Fibroblast of lung (primary cell): ENCODE measurements at places on chromosomes 16 and 17.

GRCh38 chr17:29412780-29413565 lies 22.8 kb downstream of the TAOK1 start:
- peak; percentile 89 for DNase-seq
- H3K36me3 ChIP-seq: no peaks in the 10 kb centered on the region
- H3K27me3 ChIP-seq: no peaks in the 10 kb centered on the region
- peak overlapping the region; percentile 77 for H3K27ac ChIP-seq

GRCh38 chr17:39719563-39720355 lies 10.6 kb downstream of the MIEN1 start:
- no peaks in the 10 kb centered on the region for H3K27me3 ChIP-seq
- H3K36me3 ChIP-seq: peaks cover 12% of the 10 kb centered on the region
- H3K4me3 ChIP-seq: no peak overlapping the region

GRCh38 chr16:76946879-76947278 lies 244.1 kb upstream of the MON1B start:
- H3K4me3 ChIP-seq: no peak overlapping the region
- no peak overlapping the region for H3K27ac ChIP-seq
- H3K27me3 ChIP-seq: no peaks in the 10 kb centered on the region
- peak; percentile 87 for DNase-seq
- no peaks in the 10 kb centered on the region for H3K4me1 ChIP-seq

GRCh38 chr17:4362141-4362540 lies 4.3 kb downstream of the UBE2G1 start:
- no peak overlapping the region for H3K4me3 ChIP-seq
- H3K27ac ChIP-seq: no peak overlapping the region
- no peaks in the 10 kb centered on the region for H3K27me3 ChIP-seq
- H3K36me3 ChIP-seq: no peaks in the 10 kb centered on the region
- peak; percentile 37 for DNase-seq
- no peaks in the 10 kb centered on the region for H3K4me1 ChIP-seq

DNA sequence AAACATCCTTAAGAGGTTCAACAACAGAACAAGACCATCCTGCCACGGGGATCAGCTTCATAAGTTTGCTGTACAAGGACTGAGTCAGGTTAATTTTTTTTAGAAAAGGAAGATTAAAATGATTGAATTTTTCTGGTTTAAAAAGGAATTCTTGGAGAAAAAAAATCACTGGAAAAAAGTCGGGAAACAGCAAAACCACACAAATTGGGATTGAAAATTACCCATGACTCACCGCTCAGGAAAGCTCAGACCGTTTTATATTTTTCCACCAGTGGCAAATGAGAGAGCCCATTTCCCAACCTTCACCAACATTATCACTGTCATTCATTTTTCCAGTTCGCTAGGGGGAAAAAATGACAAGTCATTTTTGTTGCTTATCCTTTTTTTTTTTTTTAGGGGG lies 46.6 kb downstream of the MRM3 start:
- DNase-seq: no peak
- H3K4me1 ChIP-seq: no peaks in the 10 kb centered on the region
- no peaks in the 10 kb centered on the region for H3K36me3 ChIP-seq
- no peak overlapping the region for H3K4me3 ChIP-seq

DNA sequence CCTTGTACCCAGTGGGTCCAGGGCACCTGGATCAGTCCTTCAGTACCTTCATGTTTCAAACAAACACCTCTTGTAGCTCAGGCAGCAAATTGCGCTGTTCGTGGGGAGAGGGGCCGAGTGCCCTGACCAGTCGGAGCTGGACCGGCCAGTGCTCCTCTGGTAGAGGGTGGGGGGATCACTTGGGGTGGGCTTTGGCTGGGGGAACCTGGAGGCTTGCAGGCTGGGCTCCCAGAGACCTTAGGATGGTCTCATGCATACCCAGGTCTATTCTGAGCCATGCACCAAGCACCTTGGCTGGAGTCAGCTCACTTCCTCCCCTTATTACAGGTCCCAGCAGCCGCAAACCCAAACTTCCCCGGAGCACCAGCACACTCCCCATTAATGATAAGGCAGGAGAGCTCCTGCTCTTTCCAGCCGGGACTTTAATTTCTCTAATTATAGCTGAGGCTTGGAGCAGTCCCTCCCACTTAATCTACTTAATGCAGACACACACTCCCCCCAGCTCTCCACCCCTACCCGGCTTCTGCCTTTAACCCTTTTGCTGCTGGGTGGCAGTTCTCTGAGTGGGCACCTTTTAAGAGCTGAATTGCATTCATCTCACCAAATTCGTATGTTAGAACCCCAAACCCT lies 26.3 kb upstream of the MGAT5B start:
- no peaks in the 10 kb centered on the region for H3K4me1 ChIP-seq
- no peak for DNase-seq
- H3K4me3 ChIP-seq: no peak overlapping the region
- H3K36me3 ChIP-seq: no peaks in the 10 kb centered on the region

- no peak overlapping the region for H3K27ac ChIP-seq
- no peaks in the 10 kb centered on the region for H3K4me1 ChIP-seq
- H3K36me3 ChIP-seq: peaks cover 12% of the 10 kb centered on the region
- DNase-seq: no peak
These were observed 28.7 kb downstream of the KNOP1 start for GRCh38 chr16:19689342-19689741.

DNA sequence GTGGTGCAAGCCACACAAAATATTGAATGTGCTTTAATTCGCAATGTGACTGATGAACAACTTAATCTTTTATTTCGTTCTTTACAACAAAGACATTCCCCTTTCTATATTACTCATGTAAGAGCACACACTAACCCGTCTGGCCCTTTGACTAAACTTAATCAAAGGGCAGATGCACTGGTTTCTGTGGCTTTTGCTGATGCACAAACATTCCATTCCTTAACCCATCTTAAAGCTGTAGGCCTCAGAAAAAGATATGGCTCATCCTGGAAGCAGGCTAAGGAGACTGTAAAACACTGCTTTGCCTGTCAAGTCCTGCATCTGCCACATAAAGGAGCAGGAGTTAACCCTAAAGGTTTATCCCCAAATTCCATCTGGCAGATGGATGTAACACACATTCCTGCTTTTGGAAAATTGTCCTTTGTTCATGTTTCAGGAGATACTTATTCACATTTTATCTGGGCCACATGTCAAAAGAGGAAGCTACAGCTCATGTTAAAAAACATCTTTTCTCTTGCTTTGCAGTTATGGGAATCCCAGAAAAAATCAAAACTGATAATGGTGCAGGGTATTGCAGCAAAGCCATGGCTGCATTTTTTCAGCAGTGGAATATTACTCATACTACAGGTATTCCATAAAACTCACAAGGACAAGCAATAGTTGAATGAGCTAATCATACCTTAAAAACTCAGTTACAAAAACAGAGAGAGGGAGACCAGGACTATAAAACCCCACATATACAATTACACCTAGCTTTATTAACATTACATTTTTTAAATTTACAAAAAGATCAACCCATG lies 137.2 kb downstream of the AHSP start:
- H3K36me3 ChIP-seq: no peaks in the 10 kb centered on the region
- peak; percentile 61 for DNase-seq
- H3K27ac ChIP-seq: no peak overlapping the region

GRCh38 chr17:48262982-48263730 lies 155.6 kb downstream of the SNX11 start:
- H3K27me3 ChIP-seq: no peaks in the 10 kb centered on the region
- peak; percentile 49 for DNase-seq
- H3K4me3 ChIP-seq: no peak overlapping the region
- H3K27ac ChIP-seq: no peak overlapping the region
- H3K36me3 ChIP-seq: no peaks in the 10 kb centered on the region

- H3K4me3 ChIP-seq: no peak overlapping the region
- no peak overlapping the region for H3K27ac ChIP-seq
- no peaks in the 10 kb centered on the region for H3K27me3 ChIP-seq
- peaks cover 8% of the 10 kb centered on the region for H3K4me1 ChIP-seq
These were observed 22.2 kb downstream of the SEC14L1 start for GRCh38 chr17:77163001-77163400.

- no peak overlapping the region for H3K4me3 ChIP-seq
- H3K36me3 ChIP-seq: no peaks in the 10 kb centered on the region
- H3K27ac ChIP-seq: no peak overlapping the region
- no peaks in the 10 kb centered on the region for H3K27me3 ChIP-seq
- H3K4me1 ChIP-seq: no peaks in the 10 kb centered on the region
- no peak for DNase-seq
These were observed 451.8 kb upstream of the CCL2 start for GRCh38 chr17:33803199-33803685.

GRCh38 chr16:89545044-89545830 lies 15.2 kb upstream of the RPL13 start:
- peaks cover 16% of the 10 kb centered on the region for H3K36me3 ChIP-seq
- H3K27me3 ChIP-seq: no peaks in the 10 kb centered on the region
- H3K27ac ChIP-seq: no peak overlapping the region
- H3K4me3 ChIP-seq: no peak overlapping the region
- no peaks in the 10 kb centered on the region for H3K4me1 ChIP-seq
- DNase-seq: no peak

DNA sequence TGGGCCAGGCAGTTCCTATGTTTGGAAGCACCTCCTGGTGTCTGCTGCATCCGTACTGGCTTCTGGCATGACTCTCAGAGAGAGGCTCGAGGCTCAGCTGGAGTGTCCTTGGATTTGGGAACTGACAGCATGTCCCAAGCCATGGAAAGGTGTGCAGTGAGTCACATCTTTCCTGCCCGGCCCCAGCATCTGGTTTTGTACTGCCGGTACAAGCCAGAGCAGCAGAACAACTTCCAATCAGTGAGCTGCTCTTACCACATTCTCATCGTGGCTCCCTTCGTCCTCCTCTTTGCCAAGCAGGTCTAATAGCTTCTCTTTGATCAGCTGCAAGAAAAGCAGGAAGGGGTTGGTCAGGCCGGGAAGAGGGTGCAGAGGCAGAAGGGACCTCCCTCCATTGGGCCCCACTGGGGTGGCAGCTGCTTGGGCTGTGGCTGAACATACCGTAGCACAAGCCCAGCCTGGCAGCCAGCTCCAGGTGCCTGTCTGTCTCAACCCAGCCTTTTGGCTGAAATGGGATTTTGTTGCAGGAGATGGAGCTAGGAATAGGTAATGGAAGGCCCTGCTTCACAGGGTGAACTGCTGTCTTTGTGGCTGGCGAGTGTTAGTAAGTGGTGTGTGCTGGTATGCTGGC lies 24.2 kb downstream of the SPACA3 start:
- peaks cover 19% of the 10 kb centered on the region for H3K4me1 ChIP-seq
- H3K27ac ChIP-seq: no peak overlapping the region
- H3K27me3 ChIP-seq: no peaks in the 10 kb centered on the region
- H3K36me3 ChIP-seq: no peaks in the 10 kb centered on the region
- no peak overlapping the region for H3K4me3 ChIP-seq
- DNase-seq: no peak

GRCh38 chr16:78742501-78743283 lies 643.2 kb downstream of the WWOX start:
- peak; percentile 78 for DNase-seq
- no peaks in the 10 kb centered on the region for H3K27me3 ChIP-seq
- peak overlapping the region; percentile 4 for H3K27ac ChIP-seq
- no peaks in the 10 kb centered on the region for H3K36me3 ChIP-seq

DNA sequence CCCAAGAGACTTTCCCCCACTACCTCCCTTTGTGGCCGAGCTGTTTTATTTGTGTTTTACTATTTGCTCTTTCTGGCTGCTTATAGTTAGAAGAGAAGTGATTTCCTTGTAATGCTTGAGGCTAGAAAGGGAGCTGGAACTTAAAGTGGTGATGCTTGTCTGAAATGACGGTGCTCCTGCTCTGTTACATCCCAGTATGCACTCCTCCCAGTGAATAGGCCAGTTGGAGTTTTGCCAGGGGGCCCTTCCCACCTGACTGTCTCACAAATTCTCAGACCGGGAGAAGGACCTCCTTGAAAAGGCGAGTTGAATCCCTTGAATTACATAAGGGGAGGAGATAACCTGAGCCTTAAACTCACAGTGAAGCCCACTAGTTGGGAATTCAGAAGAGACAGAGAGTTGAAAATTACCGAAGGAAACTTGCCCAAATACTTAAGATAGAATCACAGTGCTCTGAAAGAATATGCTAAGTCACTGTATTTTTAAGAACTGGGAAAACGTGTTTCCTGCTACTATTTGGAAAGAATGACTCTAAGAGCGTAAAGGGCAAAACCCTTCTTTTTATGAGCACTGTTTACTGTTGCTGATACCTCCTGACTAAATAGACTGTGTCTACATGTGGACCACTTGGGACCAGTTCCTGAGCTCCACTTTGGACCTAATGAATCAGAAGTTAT lies 84.7 kb upstream of the CLEC3A start:
- no peaks in the 10 kb centered on the region for H3K27me3 ChIP-seq
- no peaks in the 10 kb centered on the region for H3K4me1 ChIP-seq
- no peak for DNase-seq
- no peak overlapping the region for H3K27ac ChIP-seq
- H3K4me3 ChIP-seq: no peak overlapping the region
- no peaks in the 10 kb centered on the region for H3K36me3 ChIP-seq

GRCh38 chr17:58079300-58080033 lies 3.8 kb upstream of the DYNLL2 start:
- no peak overlapping the region for H3K27ac ChIP-seq
- no peak overlapping the region for H3K4me3 ChIP-seq
- H3K4me1 ChIP-seq: peaks cover 4% of the 10 kb centered on the region
- peaks cover 4% of the 10 kb centered on the region for H3K27me3 ChIP-seq
- DNase-seq: no peak

DNA sequence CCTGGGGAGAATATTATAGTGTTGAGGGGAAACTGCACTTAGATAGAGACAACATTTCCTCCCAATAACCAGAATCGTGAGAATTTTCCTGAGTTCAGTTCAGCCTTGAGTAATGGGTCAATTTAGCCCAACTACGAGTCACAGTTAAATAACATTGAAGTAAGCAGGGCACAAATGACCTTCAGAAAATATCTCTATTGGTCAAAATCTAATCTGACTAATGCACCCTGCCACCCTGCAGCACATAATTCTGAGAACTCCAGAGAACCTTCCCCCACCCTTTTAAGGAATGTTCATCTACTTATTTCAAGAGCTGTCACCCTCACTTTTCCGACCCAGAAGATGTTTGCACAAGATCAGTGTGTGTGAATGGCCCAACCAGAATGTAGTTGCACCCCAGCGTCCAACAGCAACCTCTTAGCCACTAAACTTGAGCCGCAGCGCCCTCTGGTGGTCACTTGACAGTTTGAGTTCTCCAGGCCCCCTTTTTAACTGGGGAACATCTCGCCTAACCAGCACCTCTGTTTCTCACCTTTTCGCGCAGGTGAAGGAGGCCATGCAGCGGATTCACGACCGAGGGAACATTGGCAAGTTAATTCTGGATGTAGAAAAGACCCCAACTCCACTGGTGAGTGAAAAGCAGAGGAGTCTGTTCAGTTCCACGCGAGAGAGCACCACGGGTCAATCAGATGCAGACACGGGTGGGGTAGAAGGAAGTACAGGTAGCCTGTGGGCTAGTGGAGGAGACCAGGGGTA lies 50.9 kb upstream of the CLEC3A start:
- H3K27me3 ChIP-seq: no peaks in the 10 kb centered on the region
- DNase-seq: peak; percentile 61
- H3K4me1 ChIP-seq: no peaks in the 10 kb centered on the region
- no peak overlapping the region for H3K27ac ChIP-seq
- H3K36me3 ChIP-seq: no peaks in the 10 kb centered on the region

DNA sequence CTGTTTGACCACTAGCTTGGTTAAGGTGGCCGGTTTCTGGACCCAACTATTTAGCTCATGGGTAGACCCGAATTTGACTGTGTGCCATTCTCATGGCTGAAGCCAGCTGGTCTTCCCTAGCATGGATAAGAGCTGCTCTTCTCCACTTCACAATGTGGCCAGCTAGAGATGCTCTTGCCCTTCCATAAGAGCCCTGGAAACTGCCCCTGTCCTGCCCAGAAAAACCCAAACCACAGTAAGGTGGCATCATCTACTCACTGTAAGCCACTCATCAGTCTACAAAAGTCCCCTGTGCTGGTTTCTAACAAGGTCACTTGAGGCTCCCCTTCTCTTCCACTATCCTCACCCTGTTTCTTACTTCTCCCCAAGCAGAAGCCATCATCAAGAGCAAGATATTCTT lies 165.1 kb downstream of the HS3ST2 start:
- H3K27me3 ChIP-seq: no peaks in the 10 kb centered on the region
- no peak for DNase-seq
- H3K27ac ChIP-seq: no peak overlapping the region
- H3K4me1 ChIP-seq: no peaks in the 10 kb centered on the region
- H3K36me3 ChIP-seq: no peaks in the 10 kb centered on the region
